ENCODE measurements at places on chromosomes 1 and 21.

DNA sequence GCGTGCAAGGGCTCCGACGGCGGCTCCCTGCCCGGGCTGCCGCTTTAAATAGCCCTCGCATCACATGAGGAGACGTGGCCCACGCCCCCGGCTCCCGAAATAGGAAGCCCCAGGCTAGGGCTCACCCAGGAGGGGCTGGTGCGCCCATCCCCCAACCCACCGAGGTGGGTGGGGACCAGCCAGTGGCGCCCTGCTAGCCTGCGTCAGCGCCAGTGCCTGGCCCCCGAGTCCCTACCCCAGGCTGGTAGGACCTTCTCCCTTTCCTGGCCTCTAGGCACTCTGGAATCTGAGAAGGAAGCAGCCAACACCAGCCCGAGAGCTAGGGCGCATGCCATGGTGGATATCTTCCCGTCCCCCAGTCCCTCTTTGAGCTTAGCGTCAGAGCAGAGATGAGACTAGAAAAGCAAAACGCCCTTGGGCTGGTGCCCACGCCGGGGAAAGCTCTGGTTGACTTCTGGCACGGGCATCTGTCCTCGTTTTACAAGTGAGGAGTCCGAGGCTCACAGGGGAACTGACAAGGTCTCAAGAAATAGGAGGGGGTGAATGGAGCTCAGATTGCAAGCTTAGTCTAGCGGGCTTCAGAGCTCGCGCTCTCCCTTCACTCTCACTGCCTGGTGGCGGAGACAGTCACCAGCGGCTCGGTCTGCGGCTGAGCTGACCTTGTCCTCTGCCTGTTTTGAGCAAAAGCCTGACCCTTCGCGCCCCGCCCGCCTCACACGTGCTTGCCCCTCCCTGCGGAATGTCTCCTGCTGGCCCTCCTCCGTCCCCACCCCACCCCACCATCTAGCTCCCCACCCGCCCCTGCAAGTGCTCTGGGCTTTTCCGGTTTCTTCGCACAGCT lies at the start of gene FABP3:
FABP3 (minus strand) TSS at position 21 of the 841 bp plus-strand sequence. CDS start 62 bp downstream, outside the sequence.
- DNase-seq: peak; percentile 14

- no peak for DNase-seq
Measured at GRCh38 chr1:20949871-20950590, 162.9 kb upstream of the HP1BP3 start.

GRCh38 chr1:34237151-34237815 lies 60.6 kb downstream of the C1orf94 start:
- DNase-seq: no peak

- DNase-seq: no peak
Measured at GRCh38 chr1:203316626-203317093, 11.3 kb downstream of the BTG2 start.

- DNase-seq: no peak
Measured at GRCh38 chr1:10753299-10753698, 43.1 kb downstream of the CASZ1 start.

GRCh38 chr1:210076620-210077019 lies 138.6 kb downstream of the SYT14 start:
- DNase-seq: no peak

GRCh38 chr1:210072129-210072528 lies 134.1 kb downstream of the SYT14 start:
- no peak for DNase-seq

DNA sequence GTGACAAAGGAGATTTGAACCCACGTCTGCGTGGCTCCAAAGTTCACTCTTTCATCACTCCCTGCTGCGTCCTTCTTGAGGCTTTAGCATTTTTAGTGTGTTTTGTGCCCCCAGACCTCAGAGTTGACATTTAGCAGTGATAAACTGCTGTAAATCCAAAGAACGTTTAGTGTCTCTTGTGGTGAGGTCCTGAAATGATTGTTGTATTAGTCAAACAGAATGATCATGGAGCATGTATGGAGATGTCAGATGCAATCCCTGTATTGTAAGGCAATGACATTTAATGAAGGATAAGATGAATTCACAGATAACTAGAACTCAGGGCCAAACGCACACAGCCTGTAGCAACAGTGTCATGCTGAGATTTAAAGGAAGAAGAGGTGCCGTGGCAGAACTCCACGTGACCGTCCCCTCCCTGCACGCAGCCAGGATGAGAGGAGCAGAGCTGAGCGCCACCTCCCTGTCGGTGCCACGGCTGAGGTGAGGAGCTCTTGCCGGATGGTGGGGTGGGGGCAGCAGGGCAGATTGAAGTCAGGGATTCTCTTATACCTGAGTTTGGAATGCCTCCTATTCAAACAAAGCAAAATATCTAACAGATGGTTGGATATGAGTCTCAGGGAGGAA lies 30.1 kb downstream of the NTPCR start:
- DNase-seq: no peak

DNA sequence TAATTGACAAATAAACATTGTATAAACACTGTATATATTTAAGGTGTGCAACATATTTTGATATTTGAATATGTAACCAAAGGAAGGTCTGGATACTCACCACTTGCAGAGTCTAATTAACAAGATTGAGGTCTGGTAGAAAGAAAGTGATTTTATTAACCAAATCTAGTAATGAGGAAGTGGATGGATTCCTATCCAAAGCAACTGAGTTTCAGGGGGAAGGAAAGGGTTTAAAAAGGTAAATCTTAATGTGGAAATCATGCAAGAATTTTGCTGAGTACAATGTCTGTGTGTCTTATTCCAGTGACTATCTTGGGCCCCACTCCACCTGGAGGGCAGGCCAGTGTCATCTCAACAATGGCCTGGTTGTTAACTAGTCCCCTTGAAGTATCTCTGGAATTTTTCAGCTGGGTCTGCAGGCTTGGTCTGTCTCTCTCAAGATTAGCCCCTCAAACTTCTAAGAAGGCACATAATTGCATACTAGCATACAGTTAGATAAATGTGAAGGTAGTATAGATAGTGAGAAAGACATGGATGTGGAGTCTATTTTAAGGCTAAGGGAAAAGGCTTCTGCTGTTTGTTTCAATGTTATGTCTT lies 262.7 kb upstream of the RGS18 start:
- DNase-seq: no peak

DNA sequence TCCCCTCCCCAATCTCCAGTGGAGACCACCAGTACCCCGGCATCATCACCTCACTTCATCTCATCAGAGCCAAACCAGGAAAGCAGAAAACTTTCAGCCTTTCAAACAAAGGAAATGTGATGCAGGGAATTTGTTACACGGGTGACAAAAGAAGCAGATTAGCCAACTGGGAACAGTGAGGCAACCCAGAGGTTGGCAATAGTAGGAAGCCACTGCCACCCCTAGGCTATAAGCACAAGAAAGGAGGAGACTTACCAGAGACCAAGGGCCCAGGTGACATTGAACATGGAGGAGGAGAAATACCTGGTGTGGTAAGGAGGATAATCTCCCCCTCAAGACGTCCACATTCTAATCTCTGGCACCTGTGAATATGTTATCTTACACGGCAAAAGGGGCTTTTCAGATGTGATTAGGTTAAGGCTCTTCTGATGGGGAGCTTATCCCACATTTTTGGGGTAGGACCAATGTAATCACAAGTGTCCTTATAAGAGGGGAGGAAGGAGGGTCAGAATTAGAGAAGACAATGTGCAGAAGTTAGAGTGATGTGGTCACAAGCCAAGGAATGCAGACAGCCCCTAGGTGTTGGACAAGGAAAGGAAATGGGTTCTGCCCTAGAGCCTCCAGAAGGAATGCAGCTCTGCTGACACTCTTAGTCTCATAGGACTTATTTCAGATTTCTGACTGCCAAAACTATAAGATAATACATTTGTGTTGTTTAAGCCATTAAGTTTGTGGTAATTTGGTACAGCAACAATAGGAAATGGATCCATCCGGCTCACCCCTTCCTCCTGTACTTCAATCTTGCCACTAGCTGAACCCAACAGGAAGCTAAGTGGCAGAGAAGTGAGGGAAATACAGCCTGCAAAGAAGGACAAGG lies 83.6 kb upstream of the VAV3 start:
- DNase-seq: no peak

DNA sequence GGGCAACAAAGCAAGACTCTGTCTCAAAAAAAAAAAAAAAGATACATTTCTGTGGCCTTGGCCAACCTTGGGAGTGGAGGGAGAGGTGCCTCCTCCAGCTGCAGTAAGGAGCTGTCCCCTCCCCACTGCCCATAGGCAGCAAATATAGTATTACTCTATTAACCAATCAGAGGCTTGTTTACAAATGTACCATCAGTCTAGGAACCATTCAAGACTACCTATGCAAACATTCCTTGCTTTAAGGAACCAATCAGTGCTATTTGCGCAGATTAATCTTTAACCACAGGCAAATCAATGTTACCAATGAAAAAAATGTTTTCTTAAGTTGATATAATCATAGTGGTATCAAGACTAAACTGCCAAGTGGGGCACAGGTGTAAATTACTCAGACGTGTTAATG lies 1.1 kb downstream of the CELA2A start:
- DNase-seq: no peak

DNA sequence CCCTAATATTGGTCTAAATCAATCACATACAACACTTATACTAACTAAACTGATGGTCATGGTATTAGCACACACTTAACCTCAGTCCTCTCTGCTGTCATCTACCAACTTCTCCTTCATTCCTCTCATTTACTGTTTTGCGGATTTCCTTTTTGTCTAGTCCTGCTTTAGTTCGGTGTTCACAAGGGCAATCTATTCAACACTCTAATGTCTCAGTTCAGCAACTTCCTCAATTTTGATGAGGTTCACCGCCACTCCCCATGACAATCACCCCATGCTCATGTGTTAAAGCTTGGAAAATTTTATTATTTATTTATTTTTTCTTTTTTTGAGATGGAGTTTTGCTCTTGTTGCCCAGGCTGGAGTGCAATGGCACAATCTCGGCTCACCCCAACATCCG lies 301.1 kb downstream of the PTPRC start:
- DNase-seq: no peak

DNA sequence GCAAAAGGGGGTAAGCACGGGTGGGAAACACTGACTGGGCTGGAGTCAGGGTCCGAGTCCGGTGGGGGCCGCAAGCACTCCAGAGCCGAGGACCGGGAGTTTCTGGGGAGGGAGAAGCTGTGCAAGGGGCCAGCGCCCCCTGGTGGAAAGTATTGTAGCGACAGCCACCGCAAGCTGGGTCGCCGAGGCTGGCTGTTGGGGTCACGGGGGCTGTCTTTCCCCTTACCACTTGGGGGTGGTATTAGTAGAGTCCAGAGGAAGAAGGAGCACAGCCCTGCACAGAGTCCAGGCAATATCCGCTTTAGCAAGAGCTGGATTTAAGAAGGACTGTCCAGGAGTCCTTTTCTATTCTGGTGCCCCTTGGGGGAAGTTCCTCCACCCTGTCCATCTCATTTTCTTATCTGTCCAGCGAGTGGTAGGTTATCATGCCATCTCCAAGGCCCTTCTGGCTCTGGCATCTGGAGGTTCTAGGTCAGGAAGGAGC lies 17.9 kb upstream of the ETV3 start:
- peak; percentile 77 for DNase-seq

- DNase-seq: peak; percentile 23
Measured at GRCh38 chr1:179141592-179142251, 59.9 kb downstream of the TOR3A start.

GRCh38 chr1:242057745-242058115 lies 58.8 kb upstream of the MAP1LC3C start:
- DNase-seq: no peak

- DNase-seq: peak; percentile 43
Measured at GRCh38 chr1:7539769-7540175, 231.3 kb upstream of the VAMP3 start.

DNA sequence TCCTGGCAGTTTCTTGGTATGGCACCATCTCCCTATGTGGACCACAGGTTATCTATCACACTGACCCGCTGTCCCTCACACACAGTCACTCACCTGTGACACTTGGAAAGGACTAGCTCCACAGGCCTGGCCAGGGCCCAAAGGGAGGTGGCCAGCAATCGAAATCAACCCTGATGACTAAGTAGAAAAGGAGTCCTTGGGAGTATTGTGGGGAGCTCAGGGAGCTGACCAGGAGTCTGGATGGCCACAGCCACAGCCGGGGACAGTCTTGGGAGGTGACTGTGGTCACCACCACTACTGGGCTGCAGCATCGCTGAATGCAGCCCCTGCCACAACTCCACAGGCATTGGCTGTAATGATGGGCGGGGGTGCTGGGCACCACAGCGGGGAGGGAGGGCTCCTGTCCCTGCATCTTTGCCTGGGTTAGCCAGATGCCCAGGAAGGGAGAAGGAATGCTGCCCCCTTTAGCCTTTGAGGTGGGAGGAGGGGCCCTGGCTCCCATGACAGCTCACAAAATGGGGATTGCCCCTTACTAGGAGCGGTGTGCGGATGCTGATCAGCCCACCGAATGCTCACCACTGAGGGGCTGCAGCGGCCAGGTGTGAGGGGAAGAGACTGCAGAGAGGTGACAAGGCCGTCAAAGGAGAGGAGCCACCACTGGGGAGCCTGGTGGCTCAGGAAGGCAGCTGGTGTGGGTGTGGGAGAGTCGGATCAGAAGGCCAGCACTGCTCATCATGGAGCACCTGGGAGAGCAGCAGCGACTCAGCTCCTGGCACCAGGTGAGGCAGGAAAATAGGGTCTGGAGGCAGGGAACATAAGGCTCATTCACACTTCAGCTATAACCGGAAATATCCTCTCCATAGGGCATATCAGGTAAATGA lies 61.3 kb downstream of the H3-3A start:
- DNase-seq: no peak

GRCh38 chr1:80054129-80054528 lies 1047.6 kb upstream of the ADGRL4 start:
- no peak for DNase-seq

DNA sequence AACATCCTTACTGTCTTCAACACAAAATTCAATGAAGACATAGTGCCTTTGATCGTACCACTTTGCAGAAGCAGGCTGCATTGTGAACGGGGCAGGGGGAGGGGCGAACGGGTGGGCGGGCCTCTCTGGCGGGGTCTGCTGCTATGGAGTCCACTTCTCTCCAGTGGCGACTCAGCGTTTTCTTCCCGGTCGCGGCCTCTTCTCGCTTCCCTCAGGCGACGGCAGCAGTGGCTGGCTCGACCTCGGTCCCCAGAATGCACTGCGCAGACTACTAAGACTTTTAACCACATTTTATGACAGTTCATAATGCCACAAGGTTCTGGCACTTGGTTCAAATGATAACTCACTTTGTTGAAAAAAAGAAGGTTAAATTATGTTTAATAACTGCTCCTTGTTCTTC lies 21.2 kb downstream of the GBP2 start:
- DNase-seq: no peak

GRCh38 chr1:233251201-233251720 lies 44.3 kb downstream of the PCNX2 start:
- DNase-seq: no peak

- DNase-seq: no peak
Measured at GRCh38 chr1:7694600-7695496, 76.2 kb upstream of the VAMP3 start.

DNA sequence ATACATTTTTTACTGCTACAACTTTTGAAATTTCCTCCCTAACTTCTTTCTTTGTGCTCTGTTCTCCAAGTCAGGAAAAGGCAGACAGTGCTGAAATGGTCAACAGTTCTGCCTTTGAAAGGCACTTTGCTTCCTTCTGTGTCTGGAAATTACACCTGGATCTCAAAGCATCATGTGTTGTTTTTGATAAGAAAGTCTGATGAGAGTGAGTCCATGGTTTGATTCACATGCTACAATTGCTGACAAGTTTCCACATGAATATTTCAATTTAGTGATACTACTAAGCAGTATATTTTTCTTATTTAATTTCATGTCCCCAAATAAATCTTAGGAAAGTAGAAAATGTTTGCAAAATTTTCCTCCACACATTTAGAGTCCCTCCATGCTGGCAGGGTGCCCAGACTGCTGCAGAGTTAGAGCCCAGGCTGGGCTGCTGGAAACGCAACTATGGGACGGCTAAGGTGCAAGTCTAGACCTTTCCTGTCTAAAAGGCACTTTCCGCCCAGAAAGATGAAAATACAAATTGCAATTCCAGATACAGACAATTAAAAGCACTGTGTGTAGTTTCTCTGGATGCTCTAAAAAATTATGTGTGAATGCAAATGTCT lies 96.6 kb upstream of the RUNX1 start:
- no peak for DNase-seq

All from activated CD4-positive, alpha-beta T cell treated with anti-CD3 and anti-CD28 coated beads, Interleukin-10, Interleukin-2, amounts not matched to agents 100 ng/mL and 50 ng/mL, durations not matched to agents 16 hours and 8 hours (primary cell).